ENCODE measurements at places on chromosomes 3 and 15.

GRCh38 chr15:40069178-40070165 lies 30.5 kb upstream of the SRP14 start:
- peak; percentile 95 for DNase-seq

DNA sequence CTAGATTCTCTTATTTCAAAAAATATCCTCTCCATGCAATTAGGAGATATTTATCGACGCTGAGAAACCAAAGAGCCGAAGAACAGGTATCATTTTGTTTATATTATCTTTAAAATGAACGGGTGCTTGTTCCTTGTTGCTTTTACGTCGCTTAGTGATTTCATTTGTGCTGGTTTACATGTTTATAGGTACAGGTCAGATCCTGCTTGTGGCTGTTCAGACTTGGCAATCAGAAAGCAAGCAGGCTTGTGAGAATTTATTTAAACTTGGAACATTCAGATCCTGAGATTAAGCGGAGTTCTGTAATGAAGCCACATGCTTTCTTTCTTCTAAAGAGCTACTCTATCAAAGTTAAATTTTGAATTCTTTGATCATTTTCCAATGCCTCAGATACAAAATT lies 43.0 kb upstream of the ATP2C1 start:
- no peak for DNase-seq

GRCh38 chr3:105611304-105612192 lies 244.8 kb downstream of the ALCAM start:
- DNase-seq: no peak

- no peak for DNase-seq
Observed at GRCh38 chr15:69896606-69897005, 201.1 kb downstream of the TLE3 start.

DNA sequence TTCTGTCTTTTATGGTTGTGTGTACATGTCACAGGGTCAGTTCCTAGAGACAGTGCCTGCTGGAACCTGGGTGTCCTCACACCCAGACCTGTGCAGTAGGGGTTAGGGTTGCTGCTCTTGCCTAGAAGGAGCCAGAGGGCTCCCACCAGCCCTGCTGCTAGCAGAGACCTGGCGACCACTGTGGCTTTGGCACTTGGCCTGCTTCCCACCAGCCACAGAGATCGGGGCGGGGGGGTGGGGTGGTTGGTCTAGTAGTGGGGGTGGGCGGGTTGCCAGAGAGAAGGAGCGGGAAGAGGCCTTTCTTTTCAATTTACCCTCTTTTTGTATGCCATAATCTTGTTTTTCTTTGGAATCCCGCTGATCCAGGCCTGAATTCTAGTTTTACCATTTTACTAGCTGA lies 29.4 kb downstream of the EEFSEC start:
- no peak for DNase-seq

GRCh38 chr15:56469483-56469882 lies 4.5 kb upstream of the MNS1 start:
- DNase-seq: no peak

- no peak for DNase-seq
Observed at GRCh38 chr15:70442616-70443321, 320.6 kb downstream of the UACA start.

DNA sequence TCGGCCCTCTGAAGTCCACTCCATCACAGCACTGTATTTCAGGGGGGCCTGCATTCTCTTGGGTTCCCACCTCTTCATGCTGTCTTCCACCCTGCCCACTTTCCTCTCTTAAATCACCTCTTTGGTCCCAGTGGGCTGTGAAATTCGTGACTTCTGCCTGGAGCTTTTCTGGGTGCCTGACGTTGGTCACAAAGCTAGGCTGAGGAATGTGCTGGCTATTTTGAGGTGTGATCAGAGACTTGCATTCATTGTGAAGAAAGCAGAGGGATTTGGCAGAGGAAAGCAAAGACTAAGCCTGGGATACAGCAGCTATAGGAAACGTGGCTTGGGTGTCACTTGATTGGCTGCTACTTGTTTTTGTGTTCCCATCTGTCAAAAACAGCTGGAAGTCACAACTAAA lies 202.5 kb downstream of the SATB1 start:
- DNase-seq: no peak

DNA sequence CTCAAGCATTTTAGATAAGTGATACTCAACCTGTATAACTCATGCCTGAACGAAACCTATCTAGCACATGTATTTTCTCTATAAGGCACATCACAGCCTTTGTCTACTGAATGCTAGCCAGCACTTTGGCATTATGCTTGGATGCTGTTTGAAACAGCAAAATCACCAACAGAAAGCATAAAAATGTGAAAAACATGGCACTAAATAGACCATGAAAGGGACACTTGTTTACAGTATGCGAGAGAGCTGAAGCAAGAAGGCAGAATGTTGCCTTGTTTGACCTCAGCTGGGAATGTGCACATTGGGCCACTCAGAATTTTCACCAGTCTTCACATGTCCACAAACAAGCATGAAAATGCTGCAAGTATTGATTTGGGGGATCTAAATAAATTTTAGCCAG lies 59.5 kb downstream of the MINDY2 start:
- no peak for DNase-seq

- no peak for DNase-seq
Observed at GRCh38 chr3:111851511-111851954, 7.5 kb upstream of the PHLDB2 start.

GRCh38 chr3:4514916-4515315 lies 21.8 kb downstream of the ITPR1 start:
- no peak for DNase-seq

DNA sequence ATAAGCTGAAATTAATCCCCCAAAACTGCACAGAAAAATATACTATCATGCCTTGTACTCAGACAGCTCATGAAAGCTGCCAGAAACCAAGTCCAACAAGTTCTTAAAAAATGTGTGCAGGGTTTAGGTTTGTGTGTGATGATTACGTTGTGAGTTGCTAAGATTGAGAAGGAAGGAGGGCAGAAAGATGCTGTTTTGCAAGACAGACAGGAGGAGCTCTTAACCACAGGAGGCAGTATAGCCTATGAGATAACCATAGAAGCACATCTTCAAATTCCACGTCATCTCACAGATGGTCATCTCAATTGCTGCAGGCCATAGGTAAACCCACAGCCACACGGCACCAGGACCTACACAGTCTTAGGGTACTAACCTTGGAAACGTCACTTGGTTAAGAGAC lies 191.9 kb downstream of the STT3B start:
- DNase-seq: no peak

DNA sequence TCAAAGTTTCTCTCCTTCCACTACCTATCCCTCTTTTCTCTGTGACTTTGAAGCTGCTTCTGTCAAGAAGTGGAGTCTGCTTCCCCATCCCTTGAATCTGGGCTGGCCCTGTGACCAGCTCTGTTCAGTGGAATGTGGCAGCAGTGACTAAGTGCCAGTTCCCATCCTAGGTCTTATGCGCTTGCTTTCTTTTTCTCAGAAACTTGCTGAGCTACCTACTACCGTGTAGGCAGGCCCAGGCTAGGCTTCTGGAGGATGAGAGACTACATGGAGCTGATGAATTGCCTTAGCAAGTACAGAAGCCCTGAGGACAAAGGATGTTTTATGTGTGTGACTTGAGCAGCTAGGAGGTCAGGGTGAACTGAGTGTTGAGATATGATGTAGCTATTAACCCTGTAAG lies 123.2 kb downstream of the PDCD6IP start:
- no peak for DNase-seq

DNA sequence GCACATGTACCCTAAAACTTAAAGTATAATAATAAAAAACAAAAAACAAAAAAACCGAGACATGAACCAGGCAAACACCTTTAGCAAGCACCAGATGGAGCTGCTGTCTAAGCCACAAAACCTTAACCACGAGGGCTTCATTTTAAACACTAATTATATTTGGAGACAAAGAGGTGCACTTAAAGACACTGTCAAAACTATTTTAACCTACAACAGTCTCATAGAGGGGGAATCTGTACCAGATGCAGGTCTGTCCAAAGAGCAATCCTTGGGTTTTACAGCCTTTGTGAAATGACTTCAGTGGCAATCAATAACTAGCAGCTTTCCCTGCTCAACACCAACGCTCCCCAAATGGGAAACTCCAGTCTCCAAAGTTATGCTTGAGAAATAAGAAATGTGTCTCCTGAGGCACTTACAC lies 115.7 kb upstream of the TSPAN3 start:
- peak; percentile 45 for DNase-seq

- DNase-seq: peak; percentile 9
Observed at GRCh38 chr3:18370672-18371071, 54.5 kb downstream of the SATB1 start.

DNA sequence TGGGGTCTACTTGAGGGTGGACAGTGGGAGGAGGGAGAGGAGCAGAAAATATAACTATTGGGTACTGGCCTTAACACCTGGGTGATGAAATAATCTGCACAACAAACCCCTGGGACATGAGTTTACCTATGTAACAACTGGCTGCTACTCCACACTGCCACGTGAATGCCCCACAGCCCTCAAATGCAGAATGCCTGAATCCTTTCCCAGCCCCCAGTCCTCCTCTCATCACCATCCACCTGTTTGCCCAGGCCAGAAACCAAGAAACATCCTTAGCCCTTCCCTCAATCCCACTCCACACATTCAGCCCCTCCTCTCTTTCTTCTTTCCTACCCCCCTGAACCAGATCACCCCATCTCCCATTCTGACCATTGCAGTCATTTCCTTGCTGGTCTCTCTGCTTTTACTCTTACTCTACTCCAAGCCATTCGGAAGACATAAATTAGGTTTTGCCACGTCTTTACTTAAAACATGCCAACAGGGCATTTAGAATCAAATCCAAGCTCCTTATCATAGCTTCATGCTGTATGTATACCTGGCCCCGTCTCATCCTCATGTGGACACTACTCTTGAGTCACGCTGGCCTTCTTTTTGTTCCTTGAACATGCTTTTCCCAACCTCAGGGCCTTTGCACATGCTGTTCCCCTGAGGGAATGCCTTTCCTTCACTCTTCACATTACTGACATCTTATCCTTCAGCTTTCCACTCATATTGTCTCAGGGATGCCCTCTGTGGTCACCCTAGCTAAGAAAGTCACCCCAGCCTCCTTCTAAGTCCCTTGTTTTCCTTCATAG lies 137.5 kb upstream of the ABHD17C start:
- no peak for DNase-seq

DNA sequence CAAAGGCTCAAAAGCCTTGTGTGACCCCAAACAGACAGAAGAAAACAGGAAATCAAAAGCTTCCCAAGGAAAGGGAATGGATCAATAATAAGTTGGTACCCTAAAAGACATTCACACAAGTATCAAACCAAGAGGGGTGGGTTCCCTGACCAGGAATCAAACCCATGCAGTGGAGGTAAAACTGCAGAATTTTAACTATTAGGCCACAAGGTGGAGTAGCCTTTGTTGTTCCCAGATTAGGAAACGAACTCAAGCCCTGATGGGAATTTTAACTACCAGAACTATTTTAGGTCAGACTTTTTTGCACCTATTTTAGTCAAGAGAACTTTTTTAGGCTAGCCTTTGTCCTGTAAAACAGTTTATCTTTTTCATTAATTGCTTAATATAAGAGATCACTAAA lies 31.4 kb downstream of the SETMAR start:
- no peak for DNase-seq

DNA sequence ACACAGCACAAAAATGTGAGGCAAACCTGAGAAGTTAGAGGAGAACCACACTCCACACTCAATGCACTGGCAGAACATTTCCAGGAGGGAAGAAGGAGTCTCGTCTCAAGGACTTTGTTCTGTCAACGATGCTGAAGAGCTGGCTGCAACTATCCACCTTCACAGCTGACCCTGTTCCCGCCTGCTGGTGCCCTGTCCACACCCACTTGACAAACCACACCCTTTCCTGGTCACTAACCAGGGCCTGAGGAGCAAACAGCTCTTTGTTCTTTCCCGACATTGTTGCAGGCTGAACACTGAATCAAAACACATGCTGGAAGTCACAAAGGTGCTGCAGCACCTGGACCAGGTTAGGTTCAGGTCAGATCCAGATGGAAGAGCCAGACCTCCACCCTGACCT lies 92.6 kb upstream of the ARRDC4 start:
- no peak for DNase-seq

DNA sequence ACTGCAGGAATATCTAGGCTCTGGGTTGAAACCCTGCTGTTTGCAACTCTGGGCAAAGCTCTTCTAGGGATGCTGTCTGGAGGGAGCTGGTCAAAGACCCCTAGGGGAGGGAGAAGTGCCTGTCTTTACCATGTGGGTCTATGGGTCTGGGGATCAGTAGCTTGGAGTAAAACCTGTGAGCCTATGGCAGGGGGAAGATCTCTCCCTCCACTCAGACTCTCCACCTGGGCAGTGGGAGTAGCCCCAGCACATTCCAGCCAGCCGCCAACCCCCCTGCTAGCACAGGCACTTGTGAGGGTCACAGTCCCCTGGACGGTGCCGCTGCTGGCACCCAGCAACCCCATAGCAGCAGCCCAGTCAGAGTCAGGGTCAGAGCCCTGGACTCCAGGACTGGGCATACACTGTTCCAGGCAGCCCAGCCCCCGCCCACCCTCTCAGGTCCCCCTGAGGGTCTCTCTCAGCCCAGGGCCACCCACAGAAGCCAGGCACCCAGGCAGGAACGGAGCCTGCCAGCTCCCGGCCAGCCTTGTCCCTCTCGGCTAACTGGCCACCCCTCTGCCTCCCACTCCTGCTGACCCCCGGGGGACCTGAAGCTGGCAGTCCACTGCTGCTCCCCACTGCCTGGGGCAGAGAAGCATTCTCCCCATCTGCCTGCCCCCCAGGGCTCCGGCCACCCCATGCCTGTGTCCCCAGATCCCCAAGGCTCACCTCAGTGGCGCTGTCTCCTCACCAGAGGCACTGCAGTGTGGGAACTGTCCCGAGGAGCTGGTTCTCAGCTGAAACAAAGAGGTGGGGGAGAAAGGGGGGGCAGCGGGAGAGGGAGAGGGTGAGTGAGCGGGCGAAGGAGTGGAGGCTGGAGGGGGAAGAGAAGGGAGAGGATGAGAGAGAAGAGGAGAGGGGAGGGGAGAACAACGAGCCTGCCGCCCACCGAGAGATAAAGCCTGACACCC lies 10.8 kb downstream of the GLYCTK start:
- no peak for DNase-seq

DNA sequence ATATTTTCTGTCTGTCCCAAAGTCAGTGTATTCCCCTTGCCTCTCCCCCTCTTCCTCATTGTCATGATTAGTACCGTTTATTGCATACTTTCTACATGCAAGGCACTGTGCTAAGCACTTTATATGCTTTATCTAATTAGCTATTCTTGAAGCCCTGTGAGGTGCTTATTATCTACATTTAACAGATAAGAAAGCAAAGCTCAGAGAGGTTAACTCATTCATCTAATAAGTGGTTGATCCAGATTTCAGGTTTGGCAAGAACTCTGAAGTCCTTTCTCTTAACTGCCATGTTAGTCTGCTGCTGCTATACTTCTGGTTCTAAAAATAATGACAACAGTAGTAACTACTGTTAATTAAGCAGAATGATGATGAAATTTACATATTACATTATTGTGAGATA lies 13.5 kb downstream of the IQGAP1 start:
- no peak for DNase-seq

Measured in midbrain (tissue), 1 donor.